ENCODE measurements at places on chromosomes 1 and 21.
A peak's percentile ranks its signal among the peaks of the same experiment; 100 is the strongest.

- DNase-seq = no peak
These were observed 8.2 kb upstream of the SSX2IP start for GRCh38 chr1:84698151-84699110.

- no peak for DNase-seq
These were observed 20.1 kb downstream of the OSBPL9 start for GRCh38 chr1:51636764-51637522.

GRCh38 chr1:243325305-243325890, 69.6 kb downstream of the SDCCAG8 start:
- DNase-seq = no peak

GRCh38 chr1:112735752-112736151, 20.6 kb upstream of the PPM1J start:
- no peak for DNase-seq

DNA sequence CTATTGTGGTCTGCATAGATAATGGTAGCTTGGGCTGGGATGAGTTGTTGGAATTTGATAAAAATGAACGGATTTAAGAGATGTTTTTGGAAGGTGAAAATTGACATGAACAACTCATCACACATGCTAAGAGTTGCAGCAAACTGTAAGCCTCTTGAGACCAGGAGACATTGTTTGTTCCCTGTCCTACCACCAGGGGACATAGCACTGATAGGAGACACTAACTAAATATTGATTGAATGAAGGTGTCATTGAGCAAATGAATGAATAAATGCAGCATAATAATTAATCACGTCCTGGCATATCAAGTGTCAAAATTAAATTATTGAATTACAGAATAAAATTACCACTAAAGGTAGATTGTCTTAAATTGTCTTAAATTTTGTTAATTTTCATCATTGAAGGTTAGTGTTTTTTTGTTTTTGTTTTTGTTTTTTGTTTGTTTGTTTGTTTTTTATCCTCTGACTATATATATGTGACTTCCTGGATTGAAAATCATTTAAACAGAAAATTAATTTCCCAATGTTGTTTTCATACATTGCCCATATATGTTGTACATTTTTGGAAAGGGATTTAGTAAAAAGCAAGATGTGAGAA, 285.3 kb upstream of the C1orf105 start:
- peak; percentile 15 for DNase-seq

- no peak for DNase-seq
These were observed 66.7 kb downstream of the KLHDC7A start for GRCh38 chr1:18547460-18547859.

DNA sequence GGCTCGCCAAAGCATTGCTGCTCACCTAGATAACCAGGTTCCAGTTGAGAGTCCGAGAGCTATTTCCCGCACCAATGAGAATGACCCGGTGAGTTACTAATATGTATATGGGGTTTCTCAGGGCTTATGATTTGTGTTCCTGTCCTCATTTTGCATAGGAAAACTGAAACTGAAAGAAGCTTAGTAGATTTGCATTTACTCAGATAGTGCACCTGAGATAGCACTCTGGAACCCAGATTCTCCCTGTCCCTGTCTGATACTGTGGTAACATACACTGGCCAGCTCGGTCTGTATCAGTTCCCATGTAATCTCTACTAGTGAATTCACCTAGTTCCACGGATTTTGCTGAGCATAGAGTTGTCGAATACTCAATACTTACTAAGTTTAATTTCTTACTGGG, 28.1 kb downstream of the DAP3 start:
- DNase-seq = no peak

Measured in mucosa of gallbladder (tissue), 1 donor.